Calu3 (cell line): ENCODE measurements at places on chromosomes 1 and 21. TPM values are rescaled to one million over a fixed set of nuclear protein-coding genes. Genes with fewer than 3 reads are reported as not detected.
A peak's percentile ranks its signal among the peaks of the same experiment; 100 is the strongest.

The NEGR1 gene
- total RNA-seq = 15.1 and 19.2 TPM in 2 replicates

DNA sequence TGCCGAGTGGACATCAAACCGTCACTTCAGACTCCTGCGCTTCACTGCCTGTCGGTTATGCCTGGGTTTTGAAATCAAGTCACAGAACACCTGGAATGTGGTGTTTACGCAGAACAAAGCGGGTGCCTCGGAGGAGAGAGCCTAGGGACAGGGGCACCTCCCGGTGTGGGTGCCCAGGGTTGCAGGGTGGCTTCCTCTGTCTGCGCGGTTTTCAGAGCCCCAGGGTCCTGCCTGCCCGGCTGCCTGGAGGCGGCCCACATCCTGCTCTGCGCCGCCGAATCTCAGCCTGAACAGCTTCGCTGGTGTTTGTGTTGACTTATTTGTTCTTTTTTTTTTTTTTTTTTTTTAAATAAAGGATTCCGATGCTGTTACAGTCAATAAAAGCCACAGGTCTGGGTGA is 113.5 kb upstream of the COL6A1 start:
- H3K4me3 ChIP-seq = no peak overlapping the region
- H3K4me1 ChIP-seq = no peaks in the 10 kb centered on the region
- H3K36me3 ChIP-seq = no peaks in the 10 kb centered on the region
- peaks cover 24% of the 10 kb centered on the region for H3K27me3 ChIP-seq
- H3K27ac ChIP-seq = no peak overlapping the region

- no peak for DNase-seq
- no peak overlapping the region for H3K27ac ChIP-seq
- no peak overlapping the region for H3K4me3 ChIP-seq
- no peaks in the 10 kb centered on the region for H3K27me3 ChIP-seq
Measured at GRCh38 chr1:66576645-66577044, 42.7 kb downstream of the SGIP1 start.

The SPATA1 gene
- total RNA-seq = 0.52 and 0.73 TPM in 2 replicates

DNA sequence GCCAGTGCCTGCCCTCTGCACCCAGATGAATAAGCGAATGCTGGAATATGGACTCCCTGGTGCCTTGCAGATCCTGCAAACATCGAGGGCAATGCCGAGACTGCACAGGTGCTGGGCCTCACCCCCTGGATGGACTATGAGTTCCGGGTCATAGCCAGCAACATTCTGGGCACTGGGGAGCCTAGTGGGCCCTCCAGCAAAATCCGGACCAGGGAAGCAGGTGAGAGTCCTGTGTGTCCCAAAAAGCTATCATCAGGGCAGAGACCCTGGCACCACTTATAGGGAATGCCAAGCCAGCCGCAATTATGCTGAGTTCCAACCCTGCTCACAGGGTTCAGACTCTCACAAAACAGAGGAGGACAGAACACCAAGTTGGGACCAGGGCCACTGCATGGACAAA is 17.2 kb downstream of the TMEM81 start:
- H3K27ac ChIP-seq = no peak overlapping the region
- peaks cover 47% of the 10 kb centered on the region for H3K27me3 ChIP-seq
- no peaks in the 10 kb centered on the region for H3K4me1 ChIP-seq
- no peak overlapping the region for H3K4me3 ChIP-seq

- peaks cover 66% of the 10 kb centered on the region for H3K4me1 ChIP-seq
- H3K27ac ChIP-seq = no peak overlapping the region
- H3K36me3 ChIP-seq = peaks cover 6% of the 10 kb centered on the region
- no peak overlapping the region for H3K4me3 ChIP-seq
- peak; percentile 31 for DNase-seq
Measured at GRCh38 chr1:209875515-209875914, 47.7 kb downstream of the UTP25 start.

- no peak overlapping the region for H3K27ac ChIP-seq
- no peaks in the 10 kb centered on the region for H3K36me3 ChIP-seq
- no peak for DNase-seq
- H3K4me3 ChIP-seq = no peak overlapping the region
- peaks cover 20% of the 10 kb centered on the region for H3K27me3 ChIP-seq
- H3K4me1 ChIP-seq = no peaks in the 10 kb centered on the region
Measured at GRCh38 chr1:67270541-67270940, 37.1 kb upstream of the IL12RB2 start.

The ATP1A4 gene
- not detected in 2 replicates for total RNA-seq

- no peaks in the 10 kb centered on the region for H3K27me3 ChIP-seq
- H3K4me1 ChIP-seq = no peaks in the 10 kb centered on the region
- no peaks in the 10 kb centered on the region for H3K36me3 ChIP-seq
- DNase-seq = no peak
Measured at GRCh38 chr1:178587096-178587495, 74.2 kb downstream of the TEX35 start.

The BTF3L4 gene
- 60.8 and 70.4 TPM in 2 replicates for total RNA-seq

DNA sequence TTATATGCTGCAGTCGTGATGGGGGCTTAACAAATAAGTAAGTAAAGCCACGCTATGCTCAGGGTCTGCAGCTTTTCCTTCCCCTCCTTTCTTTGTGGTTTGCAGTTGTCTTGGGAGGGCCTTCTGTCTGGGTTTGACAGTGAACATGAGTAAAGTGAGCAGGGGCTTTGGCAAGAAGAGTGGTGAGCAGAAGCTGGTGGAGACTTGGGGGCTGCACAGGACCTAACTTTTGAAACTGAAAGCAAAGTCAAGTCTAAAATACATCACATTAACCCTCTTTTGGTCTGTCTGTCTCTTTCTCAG is 368.6 kb upstream of the VAMP3 start:
- H3K36me3 ChIP-seq = peaks cover 7% of the 10 kb centered on the region
- H3K4me1 ChIP-seq = peaks cover 14% of the 10 kb centered on the region
- H3K4me3 ChIP-seq = no peak overlapping the region
- no peak for DNase-seq
- peak overlapping the region; percentile 89 for H3K27ac ChIP-seq
- no peaks in the 10 kb centered on the region for H3K27me3 ChIP-seq

The BRWD1 gene
- total RNA-seq = 27.6 and 28.8 TPM in 2 replicates

GRCh38 chr1:48596046-48596445 is 124.0 kb upstream of the SPATA6 start:
- H3K4me3 ChIP-seq = no peak overlapping the region
- no peaks in the 10 kb centered on the region for H3K4me1 ChIP-seq
- H3K27me3 ChIP-seq = no peaks in the 10 kb centered on the region
- H3K27ac ChIP-seq = no peak overlapping the region

The PCBP3 gene
- 0.78 and 1.4 TPM in 2 replicates for total RNA-seq

The COL18A1 gene
- total RNA-seq = 54.5 and 82.9 TPM in 2 replicates
